ENCODE measurements at places on chromosomes 1 and 21. TPM values are rescaled to one million over a fixed set of nuclear protein-coding genes. Genes with fewer than 3 reads are reported as not detected.

- no peak for DNase-seq
Measured at GRCh38 chr1:5150191-5150590, 495.8 kb downstream of the AJAP1 start.

DNA sequence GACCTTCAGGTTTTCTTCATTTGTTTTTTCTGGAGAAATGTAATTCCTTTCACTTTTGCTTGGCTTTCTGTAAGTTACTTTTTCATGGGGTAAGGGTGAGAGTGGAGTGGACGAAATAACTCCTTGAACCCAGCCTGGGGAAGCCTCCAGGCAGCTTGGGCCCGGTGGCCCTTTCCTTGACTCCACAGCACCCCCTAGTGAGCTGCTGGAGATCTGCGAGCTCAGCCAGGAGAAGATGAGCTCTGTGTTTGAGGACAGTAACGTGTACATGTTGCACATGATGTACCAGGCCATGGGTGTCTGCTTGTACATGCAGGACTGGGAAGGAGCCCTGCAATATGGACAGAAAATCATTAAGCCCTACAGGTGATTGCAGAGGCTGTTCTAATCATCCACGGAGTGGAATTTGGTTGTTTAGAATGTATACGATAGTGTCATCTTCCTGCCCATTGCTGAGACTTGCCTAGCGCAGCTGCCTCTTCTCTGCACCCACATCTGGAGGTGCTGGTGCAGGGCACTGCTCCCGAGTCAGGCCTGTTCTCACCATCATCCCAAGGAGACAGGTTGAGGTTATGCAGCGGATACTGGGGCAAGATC, 51.0 kb downstream of the SMYD2 start:
- peak; percentile 36 for DNase-seq

GRCh38 chr1:6243053-6243834, 735 bp upstream of the HES3 start:
- DNase-seq, result no peak

CZIB gene
- 53.5 TPM for total RNA-seq
